ENCODE measurements at places on chromosomes 1 and 21.

DNA sequence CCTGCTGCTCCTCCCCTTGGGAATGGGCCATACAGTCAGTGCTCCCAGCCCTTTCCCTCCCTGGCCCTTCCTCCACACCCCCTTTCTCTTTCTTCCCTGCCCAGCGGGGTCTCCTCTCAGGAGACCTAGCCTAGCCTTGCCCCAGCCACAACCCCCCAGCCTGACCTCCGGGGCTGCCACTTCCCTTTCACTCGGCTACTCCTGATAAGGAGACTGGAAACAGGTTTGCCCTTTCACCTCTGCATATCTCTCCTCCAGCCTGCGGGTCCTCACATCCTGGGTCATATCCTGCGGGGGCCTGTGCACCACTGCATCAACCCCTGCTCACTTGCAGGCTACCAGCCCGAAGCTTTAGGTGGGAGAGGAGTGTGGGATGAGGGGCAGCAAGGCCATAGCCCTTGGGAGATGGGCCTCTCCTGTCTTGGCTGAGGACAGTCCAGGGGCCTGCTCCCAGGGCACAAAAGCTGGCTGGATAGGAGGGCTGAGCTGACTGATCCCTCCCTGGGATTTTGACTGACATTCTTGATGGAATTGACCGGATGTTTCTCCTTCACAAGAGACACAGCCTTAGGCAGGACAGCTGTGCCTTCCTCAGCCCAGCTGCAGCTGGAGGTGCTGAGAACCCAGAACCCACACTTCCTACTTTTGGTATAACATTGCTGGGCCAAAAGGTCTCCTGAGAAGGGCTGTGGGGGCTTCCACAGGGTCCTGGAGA lies 19.2 kb upstream of the ALX3 start:
- no peak for DNase-seq

DNA sequence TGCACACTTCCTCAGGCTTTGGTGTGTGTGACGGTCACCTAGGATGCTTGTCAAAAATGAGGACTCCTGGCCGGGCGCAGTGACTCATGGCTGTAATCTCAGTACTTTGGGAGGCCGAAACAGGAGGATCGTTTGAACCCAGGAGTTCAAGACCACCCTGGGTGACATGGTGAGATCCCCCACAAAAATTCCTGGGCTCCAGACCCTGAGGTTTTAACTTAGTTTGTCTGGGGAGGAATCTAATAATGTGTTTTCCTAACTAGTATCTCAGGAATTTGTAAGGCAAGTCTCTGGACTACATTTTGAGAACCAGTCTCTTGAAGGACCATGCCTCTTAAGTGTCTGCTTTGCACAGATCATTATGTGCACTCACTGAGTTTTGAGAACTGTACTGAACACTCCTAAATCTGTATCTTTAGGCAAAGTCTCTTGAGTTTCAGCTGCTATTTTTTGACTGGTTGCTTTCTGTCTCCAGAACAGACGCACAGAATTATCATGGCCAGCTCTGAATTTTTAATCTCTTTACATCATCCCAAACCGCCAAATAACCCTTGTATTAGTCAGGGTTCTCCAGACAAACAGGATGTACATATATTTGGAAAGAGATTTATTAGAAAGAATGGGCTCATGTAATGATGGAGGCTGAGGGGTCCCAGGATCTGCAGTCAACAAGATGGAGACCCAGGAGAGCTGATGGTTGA lies 45.5 kb upstream of the VANGL1 start:
- DNase-seq = no peak

DNA sequence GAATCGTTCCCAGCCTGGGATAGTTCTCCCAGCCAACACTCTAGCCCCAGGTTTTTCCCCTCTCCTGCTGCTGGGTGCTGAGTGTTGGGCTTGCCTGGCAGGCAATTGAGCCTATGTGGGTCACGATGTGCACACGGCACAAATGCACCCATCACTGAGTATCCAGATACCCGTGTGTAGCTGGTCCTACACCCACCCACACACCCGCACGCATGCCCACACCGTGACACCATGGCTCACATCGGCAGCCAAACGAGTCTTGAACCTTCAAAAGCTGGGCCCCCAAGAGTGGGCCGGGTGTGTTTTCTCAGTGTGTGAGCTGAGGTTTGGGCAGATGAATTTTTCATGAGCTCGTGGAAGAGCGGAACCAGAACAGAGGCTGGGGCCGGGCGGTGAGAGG lies 188.5 kb downstream of the GRIK3 start:
- DNase-seq = no peak

GRCh38 chr1:112826217-112826944 lies 111.2 kb upstream of the PPM1J start:
- DNase-seq = no peak

- DNase-seq = no peak
Observed at GRCh38 chr1:212958175-212958574, 7.8 kb downstream of the VASH2 start.

DNA sequence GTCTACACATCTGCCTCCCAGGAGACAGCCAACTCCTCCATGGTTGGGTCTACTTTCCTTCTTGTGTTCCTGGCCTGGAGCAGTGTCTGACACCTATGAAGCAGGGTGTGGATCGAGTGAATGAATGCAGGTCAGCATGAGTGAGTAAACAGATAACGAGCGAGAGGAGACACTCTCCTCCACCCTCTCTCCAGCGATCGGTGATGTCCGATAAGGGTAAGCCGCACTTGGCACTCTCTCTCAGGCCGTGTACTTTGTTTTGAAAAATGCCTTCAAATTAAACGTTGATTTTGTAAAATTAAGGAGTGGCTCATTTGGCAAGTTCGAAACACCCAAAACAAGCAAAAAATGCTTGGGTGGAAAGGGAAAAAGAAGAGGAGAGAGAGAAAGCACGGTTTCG lies 43.8 kb upstream of the DMRTB1 start:
- DNase-seq = no peak

DNA sequence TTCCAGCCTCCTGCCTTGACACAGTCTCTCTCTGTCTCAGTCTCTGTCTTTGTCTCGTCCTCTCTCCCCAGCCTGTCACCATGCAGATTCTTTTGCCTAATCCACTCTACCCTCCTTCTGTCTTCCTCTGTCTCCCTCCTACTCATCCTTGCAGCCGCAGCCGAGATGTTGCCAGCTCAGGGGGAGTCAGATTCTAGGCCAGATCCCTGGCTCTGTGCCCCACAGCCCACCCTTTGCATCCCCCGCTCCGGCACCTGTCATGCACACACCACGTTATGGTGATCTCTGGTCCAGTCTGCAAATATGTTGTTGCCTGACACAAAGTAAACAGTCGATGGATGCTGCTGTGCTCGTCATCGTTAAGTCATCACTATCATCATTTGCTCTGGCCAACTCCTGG lies 35.5 kb upstream of the IGSF21 start:
- no peak for DNase-seq

- peak; percentile 44 for DNase-seq
Observed at GRCh38 chr1:11337580-11338073, 64.6 kb downstream of the UBIAD1 start.

DNA sequence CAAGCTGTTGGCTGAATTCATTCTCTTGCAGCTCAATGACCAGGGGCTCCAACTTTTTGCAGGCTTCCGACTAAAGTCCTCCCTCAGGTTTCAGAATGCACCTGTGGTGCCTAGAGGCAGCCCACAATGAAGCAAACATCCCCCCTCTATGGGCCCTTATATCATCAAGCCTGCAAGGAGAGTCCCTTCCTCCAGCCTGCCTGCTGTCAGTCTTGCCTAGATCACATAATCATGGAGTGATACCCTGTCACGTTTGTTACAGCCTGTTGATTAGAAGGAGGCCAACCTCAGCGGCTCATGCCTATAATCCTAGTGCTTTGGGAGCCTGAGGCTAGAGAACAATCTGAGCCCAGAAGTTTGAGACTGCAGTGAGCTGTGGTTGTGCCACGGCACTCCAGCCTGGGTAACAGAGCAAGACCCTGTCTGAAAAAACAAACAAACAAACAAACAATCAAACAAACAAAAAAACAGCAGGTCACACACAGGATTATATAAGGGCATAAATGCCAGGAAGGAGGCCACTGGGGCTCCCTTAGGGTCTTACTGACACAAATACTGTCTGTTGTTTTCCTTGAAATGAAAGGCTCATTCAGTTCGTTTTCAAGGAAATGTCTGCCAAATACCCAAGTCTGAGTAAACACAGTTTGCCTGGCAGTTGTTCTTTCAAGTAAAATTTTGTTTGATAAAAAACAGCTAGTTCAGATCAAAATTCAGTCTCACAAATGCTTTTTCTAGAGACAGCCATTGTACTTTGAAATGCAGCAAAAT lies 4.7 kb upstream of the SPRR3 start:
- DNase-seq = no peak

DNA sequence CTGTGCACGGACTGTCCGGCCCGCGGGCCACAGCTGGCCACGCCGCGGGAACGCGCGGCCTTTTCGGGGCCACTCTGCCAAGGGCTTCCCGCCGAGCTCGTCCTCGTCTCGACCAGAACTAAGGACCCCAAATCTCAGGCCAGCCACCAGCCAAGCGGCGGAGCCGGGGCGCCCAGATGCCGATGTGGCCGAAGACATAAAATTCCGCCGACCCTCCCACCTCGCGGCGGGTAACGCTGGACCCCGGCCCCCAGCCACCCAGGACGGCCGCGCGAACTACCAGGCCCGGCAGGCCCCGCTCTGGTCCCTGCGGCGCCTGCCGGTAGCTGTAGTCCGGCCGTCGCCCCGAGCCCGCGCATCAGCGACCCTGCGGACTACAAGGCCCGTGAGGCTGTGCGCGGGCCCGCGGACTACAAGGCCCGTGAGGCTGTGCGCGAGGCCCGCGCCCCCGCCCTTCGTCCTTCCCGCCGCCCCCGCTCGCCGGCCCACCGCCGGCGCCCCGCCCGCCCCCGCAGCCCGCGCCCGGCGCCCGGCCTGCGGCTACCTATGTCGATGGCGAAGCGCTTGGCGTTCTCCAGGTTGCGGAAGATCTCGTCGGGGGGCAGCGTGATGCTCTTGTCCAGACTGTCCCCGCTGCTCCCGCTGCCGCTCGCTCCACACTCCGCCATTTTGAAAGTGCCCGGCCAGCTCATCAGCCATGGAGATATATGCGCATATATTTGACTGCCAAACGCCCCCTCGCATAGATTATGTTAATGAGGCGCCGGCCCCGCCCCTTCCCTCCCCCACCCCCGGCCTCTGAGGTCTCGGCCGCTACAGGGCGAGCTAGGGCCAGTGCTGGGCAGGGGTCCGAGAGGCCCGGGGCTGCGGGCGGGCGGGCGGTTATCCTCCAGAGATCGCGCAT lies at the start of gene PANK4:
Gene PANK4 (minus strand): TSS at position 677 of the 904 bp plus-strand sequence. CDS start 9 bp downstream, at position 668.
- DNase-seq = peak; percentile 93

- no peak for DNase-seq
Observed at GRCh38 chr1:222390181-222390580, 157.7 kb downstream of the HHIPL2 start.

DNA sequence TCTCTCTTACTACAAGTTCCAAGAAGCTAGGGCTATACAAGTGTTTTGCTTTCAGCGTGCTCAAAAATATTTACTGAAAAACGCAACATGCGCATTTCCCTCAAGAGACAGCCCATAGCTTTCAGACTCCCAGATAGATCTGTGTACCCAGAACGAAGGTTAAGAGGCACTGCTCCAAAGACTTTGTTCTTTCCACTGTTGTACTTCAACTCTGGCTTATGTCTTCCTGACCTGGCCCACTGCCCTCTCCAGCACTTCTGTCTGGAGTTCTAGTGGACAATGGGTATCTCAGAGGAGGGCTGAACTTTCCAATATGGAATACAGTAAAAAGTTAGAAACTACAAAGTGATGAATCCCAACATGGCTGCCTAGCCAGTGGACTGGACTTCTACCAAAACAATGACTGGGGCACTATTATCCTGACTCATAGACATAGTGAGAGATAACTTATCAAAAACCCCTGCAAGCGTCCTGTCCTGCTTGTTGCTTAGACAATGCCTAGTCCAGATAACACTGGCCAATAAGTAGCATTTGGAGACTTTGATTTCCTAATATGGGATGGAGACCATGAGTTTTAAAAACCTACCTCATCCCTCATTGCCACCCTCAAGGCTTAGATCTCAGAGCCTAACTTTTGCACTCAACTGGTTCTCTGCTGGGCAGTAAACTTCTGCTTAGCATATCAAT lies 8.8 kb upstream of the ADAR start:
- DNase-seq = no peak

GRCh38 chr21:42315296-42315891 lies at the start of gene TFF3:
TSS of gene TFF3 (minus strand) at chr21:42315409. CDS start at chr21:42315374, 35 bp downstream.
- DNase-seq = peak; percentile 34

Measured in kidney tubule cell (primary cell).